ENCODE measurements at places on chromosomes 3 and 15.

DNA sequence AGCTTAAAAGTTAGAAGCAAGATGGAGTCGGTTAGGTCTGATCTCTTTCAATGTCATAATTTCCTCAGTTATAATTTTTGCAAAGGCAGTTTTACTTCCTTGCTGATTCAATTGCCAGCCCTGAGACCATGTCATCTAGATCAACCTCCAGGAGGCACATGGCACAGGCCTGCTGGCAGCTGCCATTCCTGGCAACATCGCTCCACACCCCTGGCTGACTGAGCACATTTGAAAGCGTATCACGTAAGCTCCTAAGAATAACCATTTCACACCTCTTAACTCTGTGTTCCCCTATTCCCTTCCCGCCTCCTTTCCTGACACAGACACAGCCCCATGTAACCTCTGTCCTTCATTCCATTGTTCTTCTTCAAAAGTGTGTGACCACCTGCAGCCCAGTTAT, 313.9 kb upstream of the CTNNB1 start:
- DNase-seq: no peak

- DNase-seq: no peak
Observed at GRCh38 chr3:124177071-124177470, 185.1 kb upstream of the ROPN1 start.

DNA sequence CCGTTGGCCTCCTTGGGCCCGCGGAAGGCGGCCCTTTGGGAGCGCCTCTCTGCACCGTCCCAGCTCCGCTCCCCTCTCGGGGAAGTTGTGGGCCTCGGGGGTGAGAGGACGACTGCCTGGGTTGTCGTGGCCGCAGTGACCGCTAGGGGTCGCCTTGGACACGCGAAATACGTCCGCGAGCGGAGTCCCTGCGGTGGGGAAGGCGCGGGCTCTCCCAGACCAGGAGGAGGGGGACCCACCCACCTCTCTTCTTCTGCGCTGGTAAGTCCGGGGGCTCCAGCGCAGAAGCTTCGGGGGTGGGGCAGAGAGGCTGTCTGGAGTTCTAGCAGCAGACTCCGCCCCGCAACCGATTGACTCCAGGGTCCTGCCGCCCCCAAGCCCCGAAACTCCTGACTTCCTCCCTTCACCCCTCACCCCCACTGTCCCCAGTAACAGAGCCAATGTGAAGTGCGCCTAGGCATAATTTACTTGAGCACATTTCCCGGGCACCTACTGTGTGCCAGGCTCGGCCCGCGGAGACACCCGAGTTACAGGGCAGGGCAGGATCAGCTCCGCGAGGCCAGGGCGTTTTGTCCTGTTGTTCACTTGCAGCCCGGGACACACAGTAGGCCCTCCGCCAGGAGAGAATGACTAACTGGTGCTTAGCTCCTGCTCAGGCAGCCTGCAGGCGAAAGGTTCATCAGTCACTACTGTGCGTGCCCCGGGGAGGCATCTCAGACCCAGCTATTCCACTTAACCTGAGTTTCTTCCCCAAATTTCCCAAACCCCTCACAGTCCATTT, 32.8 kb downstream of the DNASE1L3 start:
- DNase-seq: peak; percentile 74

- DNase-seq: no peak
Observed at GRCh38 chr3:48899273-48899672, 591 bp upstream of the SLC25A20 start.

DNA sequence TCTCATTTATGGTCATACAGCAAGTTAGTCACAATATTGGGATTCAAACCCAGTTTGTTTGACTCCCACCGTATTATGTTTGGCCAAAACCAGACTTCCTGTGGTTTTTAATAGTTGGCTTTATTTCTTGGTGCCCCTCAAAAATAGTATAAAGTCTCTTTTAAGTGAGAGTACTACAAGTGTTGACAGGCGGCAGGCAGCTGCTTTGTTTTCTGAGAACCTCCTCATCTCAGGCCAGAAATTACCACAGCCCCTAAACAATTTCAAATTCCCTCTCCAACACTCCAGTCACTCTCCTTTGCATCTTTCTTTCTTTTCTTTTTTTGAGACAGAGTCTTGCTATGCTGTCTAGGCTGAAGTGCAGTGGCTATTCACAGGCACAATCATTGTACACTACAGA, 121.5 kb downstream of the POLR2M start:
- no peak for DNase-seq

DNA sequence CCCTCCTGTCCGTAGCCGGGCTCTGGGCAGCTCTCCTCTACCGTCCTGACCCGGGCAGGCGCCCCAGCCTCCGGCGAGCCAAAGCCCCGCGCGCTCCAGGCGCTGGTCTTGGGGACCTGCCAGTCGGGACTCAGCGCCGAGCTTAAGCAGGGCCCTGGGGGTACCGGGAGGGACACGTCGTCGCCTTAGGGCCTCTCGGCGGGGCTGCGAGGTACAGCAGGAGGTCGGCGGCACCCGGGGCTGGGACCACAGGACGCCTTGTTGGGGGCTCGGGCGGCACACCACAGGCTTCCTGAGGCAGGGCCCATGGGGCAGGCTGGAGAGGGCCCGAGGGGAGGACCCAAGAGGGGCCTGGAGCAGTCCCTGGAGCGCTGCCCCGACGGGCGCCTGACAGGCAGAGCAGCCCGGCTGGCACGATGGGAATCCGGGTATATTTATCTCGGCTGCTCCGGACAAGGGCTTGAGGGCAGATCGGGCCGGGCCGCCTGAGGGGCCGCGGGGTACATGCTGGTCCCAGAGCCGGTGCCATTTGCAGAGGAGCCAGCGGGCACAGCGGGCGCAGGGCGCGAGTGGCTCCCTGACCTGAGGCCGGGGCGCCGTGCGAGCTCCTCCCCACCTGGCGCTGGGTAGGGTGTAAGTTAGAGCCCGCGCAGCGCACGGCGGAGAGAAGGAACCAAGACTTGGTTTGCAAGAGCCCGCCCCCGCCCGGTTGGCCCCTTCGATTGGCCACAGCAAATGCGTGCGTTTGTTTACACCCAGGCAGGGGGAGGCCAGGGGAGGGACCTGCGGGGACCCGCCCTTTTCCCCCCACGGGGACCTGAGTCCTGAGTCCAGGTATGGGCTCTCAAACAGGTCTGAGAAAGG, 574 bp downstream of the SLC38A3 start:
- DNase-seq: no peak

GRCh38 chr15:92196342-92196741, 197.3 kb upstream of the ST8SIA2 start:
- no peak for DNase-seq

DNA sequence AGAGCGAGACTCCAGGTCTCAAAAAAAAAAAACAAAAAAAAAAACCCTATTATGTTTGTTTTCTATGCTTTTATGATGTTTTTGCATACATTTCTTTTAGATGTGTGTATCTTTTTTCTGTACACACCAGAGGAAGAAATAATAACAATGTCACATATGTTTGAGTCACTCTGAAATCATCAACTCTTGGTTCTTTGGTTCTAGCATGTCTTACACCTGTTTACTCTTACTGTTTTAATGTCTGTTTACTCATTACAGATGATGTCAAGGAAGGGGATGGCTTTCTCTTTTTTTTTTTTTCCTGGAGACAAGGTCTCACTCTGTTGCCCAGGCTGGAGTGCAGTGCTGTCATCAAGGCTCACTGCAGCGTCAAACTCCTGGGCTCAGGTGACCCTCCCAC, 24.1 kb downstream of the RHOA start:
- DNase-seq: no peak

GRCh38 chr3:23051240-23052140, 151.6 kb upstream of the UBE2E2 start:
- no peak for DNase-seq

DNA sequence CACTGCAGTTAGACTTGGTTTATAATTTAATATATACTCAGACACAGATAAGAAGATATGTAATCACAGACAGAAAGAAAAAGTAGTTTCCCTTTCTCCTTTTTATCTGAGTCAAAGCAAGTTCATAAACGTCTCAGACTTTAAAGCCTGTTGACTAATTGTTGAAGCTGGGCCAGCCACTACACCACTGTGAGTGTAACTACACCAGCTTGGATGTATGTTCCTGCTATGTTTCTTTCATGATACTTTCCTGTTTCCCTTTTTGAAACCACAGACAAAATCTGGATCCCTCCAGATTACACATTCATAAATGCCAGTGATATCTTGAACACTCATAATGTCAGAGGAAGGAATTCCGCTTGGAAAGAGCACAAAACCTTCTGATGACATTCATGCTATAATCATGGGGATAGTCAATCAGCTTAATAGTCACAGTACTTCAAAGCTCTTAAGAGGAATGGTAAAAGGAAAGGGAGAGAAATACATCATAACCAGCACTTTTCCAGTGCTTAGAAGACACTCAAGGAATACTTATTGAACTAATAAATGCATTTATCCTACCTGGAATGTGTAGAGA, 32.0 kb downstream of the KCNMB2 start:
- DNase-seq: no peak

- DNase-seq: no peak
Observed at GRCh38 chr3:184583578-184584451, 22.2 kb downstream of the EPHB3 start.

DNA sequence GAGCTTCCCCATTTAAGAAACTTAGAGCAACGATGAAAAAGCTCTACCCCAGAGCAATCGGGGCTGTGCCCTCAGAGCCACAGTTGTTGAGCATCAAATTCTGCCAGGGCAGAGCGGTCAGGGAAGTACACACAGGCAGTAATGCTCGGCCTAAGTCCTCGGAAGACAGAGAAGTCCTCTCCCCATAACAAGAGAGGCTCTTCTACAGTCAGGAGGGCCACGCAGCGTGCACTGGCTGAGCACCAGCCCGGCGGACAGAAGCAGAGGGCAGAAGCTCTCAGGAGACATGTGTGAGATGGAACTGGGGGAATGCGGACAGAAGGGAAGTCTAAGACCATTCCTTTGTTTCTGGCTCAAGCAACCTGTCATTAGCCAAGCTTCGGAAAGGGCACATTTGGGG, 95.9 kb downstream of the XXYLT1 start:
- no peak for DNase-seq

- DNase-seq: no peak
Observed at GRCh38 chr3:50327129-50327528, 894 bp downstream of the TUSC2 start.

DNA sequence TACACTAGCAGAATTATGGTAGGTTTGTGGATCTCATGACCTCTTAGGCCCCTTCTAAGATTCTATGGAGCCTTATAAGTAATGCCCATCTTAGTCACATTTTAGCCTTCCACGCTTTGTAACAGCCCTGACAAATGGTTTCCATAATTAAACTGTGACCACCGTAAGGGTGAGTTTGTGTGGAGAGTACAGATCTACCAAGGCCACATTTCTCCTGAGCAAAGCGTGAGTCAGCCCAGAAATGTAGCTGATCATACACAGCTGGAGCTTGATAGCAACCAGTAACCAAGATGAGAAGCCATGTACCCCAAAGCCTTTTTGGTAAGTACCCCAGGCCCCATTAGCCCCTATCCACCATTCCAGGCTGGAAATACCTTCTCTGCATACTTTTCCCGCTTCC, 31.7 kb downstream of the CHAC1 start:
- no peak for DNase-seq

GRCh38 chr3:128775906-128776542, 50.0 kb downstream of the RAB7A start:
- DNase-seq: no peak

- DNase-seq: no peak
Observed at GRCh38 chr15:75335313-75335704, 554 bp upstream of the COMMD4 start.

DNA sequence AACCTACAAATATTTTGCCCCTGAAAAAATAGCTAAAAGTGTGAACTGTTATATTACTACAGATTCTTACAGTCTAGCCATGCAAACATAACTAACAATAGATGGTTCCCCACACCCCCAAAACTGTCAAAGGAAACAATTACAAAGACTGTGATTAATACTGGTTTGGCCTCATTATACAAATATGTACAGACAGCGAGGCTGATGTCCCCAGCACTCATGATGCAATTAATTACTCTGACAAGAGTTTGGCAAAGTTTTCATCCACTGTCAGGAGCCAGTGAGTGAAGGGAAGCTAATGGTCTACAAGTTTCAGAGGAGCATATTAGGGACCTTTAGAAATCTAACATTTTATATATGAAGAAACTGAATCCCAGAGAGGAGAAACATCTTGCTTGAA, 61.0 kb downstream of the HMG20A start:
- DNase-seq: no peak

- DNase-seq: no peak
Observed at GRCh38 chr15:67303490-67304363, 49.1 kb downstream of the IQCH start.

GRCh38 chr15:42385206-42385979, 26.1 kb downstream of the CAPN3 start:
- DNase-seq: no peak

- no peak for DNase-seq
Observed at GRCh38 chr3:159855599-159856346, 132.9 kb upstream of the IL12A start.

DNA sequence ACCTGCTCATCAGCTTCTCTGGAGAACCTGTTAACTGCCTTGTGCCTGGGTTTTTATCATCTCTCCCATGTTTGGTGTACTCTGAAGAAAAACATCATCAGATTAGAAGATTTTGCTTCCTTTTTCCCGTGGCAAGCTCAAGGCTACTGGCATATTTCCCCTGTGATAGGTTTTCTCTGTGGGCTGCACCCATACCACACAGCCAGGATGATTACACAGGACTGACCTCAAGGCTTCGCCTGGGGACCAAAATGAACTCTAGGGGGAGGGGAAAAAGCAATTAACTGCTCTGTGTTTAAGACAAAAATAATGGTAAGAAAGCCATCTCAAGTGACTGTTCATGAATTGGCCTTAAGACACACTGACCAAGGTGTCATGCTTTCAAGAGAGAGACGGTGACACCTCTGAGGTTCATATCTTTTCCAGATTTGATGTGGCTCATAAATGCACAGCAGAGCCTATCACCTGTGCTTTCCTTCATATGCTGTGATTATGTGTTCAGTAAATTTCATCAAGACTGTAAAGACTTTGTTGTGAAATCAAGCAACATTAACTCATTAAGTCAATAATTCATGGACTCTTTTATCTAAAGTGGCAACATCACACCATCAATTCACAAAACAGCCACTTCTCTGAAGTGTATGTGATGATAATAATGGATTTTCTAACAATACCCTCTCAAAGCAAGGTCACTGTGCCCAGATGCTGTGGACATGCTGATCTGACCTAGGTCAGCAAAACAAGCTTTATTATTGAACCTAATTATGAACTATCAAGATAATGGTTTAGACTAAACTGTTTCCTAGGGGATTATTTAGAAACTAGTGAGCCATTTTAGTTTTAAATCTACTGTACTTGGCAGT, 427.9 kb downstream of the WDR72 start:
- no peak for DNase-seq

DNA sequence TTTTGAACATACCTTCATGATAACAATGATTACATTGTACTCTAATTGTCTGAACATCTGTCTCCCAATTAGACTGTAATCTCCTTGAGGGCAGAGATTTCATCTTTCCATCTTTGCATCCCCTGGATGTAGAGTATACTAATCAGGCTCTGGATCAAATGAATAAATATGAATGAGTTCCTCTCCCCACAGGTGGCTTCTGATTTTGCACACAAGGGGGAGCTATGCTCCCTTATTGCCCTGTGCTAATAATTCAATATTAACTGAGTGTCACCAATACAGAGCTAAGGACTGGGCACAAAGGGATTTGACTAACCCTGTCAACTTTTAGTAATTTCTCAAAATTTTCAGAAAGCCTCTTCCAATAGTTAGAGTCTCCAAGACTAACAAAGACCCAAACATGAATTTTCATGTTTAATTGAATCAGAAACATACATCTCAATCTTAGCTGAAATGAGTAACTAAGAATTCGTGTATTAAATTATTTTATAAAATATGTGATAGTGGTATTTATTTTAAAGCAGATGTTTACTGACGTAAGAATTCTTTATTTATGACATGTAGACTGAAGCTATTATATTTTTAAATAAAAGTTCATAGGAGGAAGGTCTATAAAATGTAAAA, 3.0 kb downstream of the DUOXA1 start:
- DNase-seq: no peak

GRCh38 chr3:76487446-76487845, 552.5 kb upstream of the ROBO2 start:
- no peak for DNase-seq

Data from stimulated activated CD8-positive, alpha-beta memory T cell treated with anti-CD3 and anti-CD28 coated beads, Interleukin-15, amount 100 ng/mL, for 4 hours (primary cell).